ENCODE measurements at places on chromosomes 11 and 22. TPM values are rescaled to one million over a fixed set of nuclear protein-coding genes. Genes with fewer than 3 reads are reported as not detected.

- H3K27me3 ChIP-seq, result no peaks in the 10 kb centered on the region
- no peaks in the 10 kb centered on the region for H3K36me3 ChIP-seq
- H3K4me3 ChIP-seq, result no peak overlapping the region
- DNase-seq, result no peak
- peaks cover 38% of the 10 kb centered on the region for H3K4me1 ChIP-seq
- H3K27ac ChIP-seq, result no peak overlapping the region
These were observed 109.4 kb upstream of the OR4B1 start for GRCh38 chr11:48107188-48107704.

Gene F2
- total RNA-seq, result 0.39 TPM

DNA sequence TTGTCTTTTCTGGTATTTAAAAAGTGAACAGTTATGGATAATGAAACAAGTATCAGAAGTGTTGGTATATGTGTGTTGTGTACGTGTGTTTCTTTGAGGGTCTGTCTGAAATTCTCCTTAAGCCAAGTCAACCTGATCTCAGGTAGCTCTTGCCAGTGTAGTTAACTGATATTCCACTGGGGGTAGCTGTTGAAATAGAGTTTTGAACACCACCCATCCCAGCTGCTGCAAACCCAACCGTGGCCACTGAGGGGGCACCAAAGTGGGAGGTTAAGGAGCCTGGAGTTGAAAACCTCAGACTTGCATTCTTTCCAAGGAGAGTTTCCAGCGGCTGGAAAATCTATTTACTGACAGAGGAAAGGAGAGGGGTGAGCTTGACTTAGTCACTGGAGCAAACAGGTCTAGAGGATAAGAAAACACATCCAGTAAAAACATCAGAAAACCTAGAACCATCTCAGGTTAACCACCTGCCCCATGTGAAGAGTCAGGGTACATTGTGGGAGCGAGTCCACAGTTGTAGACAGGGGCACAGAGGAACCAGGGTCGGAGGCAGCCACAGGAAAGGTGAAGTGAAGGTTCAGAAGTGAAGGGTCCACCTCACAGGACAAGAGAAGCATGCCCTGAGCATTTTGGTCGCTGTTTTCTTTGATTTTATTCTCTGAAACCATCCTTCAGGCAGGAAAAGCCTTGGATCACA, 8.8 kb upstream of the CUL5 start:
- no peaks in the 10 kb centered on the region for H3K4me1 ChIP-seq
- H3K36me3 ChIP-seq, result no peaks in the 10 kb centered on the region
- no peak overlapping the region for H3K4me3 ChIP-seq
- DNase-seq, result no peak
- H3K27ac ChIP-seq, result no peak overlapping the region

- no peak overlapping the region for H3K4me3 ChIP-seq
- no peaks in the 10 kb centered on the region for H3K27me3 ChIP-seq
- H3K4me1 ChIP-seq, result no peaks in the 10 kb centered on the region
- no peak overlapping the region for H3K27ac ChIP-seq
- no peak for DNase-seq
These were observed 16.8 kb downstream of the LUZP2 start for GRCh38 chr11:24513479-24514218.

Gene VWCE
- 2.4 TPM for total RNA-seq

Gene ZBTB16
- 17.9 TPM for total RNA-seq
